Tongue (tissue), 3 donors: ENCODE measurements at places on chromosomes 7 and 10. TPM values are rescaled to one million over a fixed set of nuclear protein-coding genes. Genes with fewer than 3 reads are reported as not detected.

Gene LLCFC1
- total RNA-seq: not detected

DNA sequence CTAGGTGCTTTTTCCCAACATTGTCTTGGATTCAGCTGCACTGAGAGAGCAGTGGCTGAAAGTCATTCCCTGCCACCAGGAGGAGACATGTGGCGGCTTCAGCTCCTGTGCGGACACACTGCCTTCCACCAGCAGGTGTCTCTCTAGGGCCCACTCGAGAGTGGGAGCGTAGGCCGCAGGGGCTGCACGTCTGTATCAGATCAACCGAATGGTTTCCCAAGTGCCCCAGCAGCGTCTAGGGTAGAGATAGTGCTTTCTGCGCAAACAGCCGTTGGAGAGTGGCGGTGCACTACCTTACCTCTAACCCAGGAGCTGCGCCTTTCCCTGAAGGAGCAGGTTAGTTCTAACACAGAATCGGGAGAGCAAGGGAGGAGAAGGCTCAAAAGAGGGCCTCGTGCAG, 31.7 kb downstream of the PAPOLB start:
- peak; percentile 85 for DNase-seq

DNA sequence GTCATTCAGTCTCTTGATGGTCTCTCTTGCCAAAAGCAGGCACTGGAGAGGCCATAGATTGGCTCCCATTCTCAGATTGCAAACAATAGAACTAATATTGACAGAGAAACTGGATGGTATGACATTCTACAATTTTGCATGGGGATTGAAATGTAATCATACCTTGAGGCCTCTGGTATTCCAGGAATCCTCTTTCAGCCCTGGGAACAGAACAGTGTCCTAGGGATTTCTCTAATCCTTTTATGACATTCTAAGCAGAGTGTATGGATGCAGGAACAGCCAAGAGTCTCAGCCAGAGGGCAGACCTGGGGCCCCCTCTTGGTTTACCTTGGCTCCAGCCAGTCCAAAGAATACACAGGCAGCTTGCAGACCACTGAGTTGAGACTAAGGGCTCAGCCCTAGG, 206.4 kb downstream of the KCNMA1 start:
- DNase-seq: peak; percentile 41

DNA sequence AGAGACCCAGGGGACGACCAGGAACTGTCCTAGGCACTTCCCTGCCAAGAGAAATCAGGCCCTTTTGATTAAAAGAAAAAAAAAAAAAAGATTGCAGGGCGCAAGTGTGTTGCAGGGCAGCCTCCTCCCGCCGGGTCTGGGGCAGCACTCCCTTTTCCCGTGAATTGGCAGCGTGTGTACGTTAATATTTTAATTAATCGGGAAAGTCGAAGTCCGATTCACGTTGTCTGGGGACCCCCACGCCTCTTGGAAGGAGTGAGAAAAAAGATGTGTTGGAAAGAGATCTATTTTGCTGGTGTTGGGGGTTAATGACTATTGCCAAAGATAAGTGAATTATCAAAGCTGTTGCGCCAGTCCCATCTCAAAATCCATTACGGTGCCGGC, 1.3 kb upstream of the EBF3 start:
- peak; percentile 49 for DNase-seq
